ENCODE measurements at places on chromosomes 2 and 18. TPM values are rescaled to one million over a fixed set of nuclear protein-coding genes. Genes with fewer than 3 reads are reported as not detected.

GRCh38 chr18:54888933-54889332 lies 60.7 kb downstream of the RAB27B start:
- H3K4me1 ChIP-seq = no peaks in the 10 kb centered on the region
- H3K36me3 ChIP-seq = no peaks in the 10 kb centered on the region
- DNase-seq = no peak
- no peak overlapping the region for H3K4me3 ChIP-seq
- H3K27ac ChIP-seq = no peak overlapping the region

- no peaks in the 10 kb centered on the region for H3K36me3 ChIP-seq
- no peak overlapping the region for H3K4me3 ChIP-seq
- no peaks in the 10 kb centered on the region for H3K4me1 ChIP-seq
- peaks cover 3% of the 10 kb centered on the region for H3K27me3 ChIP-seq
- DNase-seq = no peak
- H3K27ac ChIP-seq = no peak overlapping the region
Observed at GRCh38 chr2:60535685-60536312, 17.7 kb downstream of the BCL11A start.

GRCh38 chr18:70414315-70414900 lies 125.6 kb downstream of the SOCS6 start:
- H3K27ac ChIP-seq = no peak overlapping the region
- no peak overlapping the region for H3K4me3 ChIP-seq
- H3K4me1 ChIP-seq = no peaks in the 10 kb centered on the region
- no peaks in the 10 kb centered on the region for H3K36me3 ChIP-seq

SLC35F5 gene
- 32.9 TPM for total RNA-seq

DNA sequence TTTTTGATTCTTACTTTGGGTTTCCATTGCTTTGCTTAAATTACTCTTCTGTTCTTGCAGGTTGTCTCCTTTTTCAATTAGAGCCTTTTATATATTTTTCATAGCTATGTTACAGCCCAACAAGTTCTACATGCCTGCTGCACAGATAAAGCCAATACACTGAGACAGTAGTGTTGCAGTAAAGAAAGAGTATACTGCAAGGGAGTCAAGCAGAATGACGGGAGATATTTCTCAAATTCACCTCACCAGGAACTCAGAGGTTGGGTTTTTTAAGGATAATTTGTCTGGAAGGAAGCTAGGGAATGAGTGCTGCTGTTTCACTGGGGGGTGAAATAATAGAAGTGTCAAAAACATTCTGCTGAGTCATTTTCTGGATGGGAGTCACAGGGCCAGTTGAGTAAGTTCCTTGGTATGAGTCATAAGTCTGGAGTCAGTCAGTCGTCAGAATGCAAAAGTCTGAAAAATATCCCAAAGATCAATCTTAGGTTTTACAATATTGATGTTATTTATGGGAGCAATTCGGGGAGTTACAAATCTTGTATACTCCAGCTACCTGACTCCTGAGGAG lies 193.0 kb upstream of the RGPD4 start:
- H3K27me3 ChIP-seq = no peaks in the 10 kb centered on the region
- H3K36me3 ChIP-seq = no peaks in the 10 kb centered on the region
- no peak overlapping the region for H3K4me3 ChIP-seq
- no peaks in the 10 kb centered on the region for H3K4me1 ChIP-seq
- H3K27ac ChIP-seq = peak overlapping the region; percentile 41

CELF4 gene
- not detected for total RNA-seq

DNA sequence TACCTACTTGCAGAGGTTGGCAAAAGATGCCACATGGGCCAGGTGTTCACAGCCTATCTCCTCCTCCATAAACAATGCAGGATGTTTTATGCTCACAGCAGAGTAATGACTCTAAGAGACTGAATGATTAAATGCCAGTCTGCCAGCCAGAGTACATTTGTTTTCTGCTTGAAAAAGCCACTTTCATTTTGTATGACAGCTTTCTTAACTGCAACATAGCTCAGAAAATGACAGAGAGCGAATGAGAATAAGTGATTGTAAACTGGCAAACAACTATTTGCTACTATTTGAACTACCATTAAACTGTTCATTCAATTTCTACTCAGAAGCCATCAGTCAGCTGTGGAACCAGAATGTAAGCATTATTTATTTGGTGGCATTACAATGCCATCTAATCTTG lies 50.6 kb upstream of the DCC start:
- no peaks in the 10 kb centered on the region for H3K4me1 ChIP-seq
- no peak for DNase-seq
- no peak overlapping the region for H3K27ac ChIP-seq
- no peak overlapping the region for H3K4me3 ChIP-seq
- no peaks in the 10 kb centered on the region for H3K36me3 ChIP-seq
- H3K27me3 ChIP-seq = no peaks in the 10 kb centered on the region

DNA sequence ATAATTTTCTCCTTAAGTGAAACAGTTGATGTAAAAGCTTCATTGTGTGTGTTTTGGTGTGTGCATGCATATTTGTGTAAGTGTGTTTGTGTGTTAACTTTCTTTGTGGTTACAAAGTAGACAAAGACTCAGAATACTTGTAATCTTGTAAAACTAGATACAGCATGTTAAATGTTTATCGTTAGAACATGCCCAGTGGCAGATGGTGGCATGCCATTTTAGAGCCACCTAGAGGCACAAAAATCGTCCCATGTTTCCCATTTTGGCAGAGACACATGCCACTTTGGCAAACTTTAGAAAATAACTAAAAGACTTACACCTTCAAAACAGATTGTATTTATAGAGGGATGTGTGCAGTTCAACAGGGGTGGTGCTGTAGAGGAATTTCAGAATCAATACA lies 224.1 kb downstream of the LRP1B start:
- H3K36me3 ChIP-seq = no peaks in the 10 kb centered on the region
- H3K27ac ChIP-seq = no peak overlapping the region
- H3K4me3 ChIP-seq = no peak overlapping the region
- H3K4me1 ChIP-seq = no peaks in the 10 kb centered on the region

SPEG gene
- total RNA-seq = 6.0 TPM

DNA sequence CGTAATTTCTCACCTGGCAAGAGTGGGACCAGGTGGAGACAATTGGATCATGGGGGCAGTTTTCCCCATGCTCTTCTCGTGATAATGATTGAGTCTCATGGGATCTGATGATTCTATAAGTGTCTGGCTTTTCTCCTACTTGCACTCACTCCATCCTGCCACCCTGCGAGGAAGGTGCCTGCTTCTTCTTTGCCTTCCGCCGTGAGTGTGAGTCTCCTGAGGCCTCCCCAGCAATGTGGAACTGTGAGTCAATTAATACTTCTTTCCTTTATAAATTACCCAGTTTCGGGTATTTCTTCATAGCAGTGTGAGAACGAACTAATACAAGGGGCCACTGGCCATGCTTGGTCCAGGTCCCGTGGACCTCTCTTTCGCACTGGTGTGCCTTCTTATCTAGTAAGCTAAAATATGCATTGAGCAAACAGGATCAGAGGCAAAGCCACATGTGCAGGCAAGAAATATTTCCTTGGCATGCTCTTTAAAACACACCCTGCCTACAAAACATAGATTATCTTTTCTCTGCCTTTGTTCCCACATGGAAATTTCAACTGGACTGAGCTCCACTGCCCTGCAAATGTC lies 821.1 kb downstream of the TRIB2 start:
- H3K36me3 ChIP-seq = no peaks in the 10 kb centered on the region
- no peak for DNase-seq
- H3K4me3 ChIP-seq = no peak overlapping the region
- no peaks in the 10 kb centered on the region for H3K4me1 ChIP-seq
- no peak overlapping the region for H3K27ac ChIP-seq

AGXT gene
- total RNA-seq = 0.18 TPM

TRIM54 gene
- total RNA-seq = not detected

EHD3 gene
- total RNA-seq = not detected

- no peaks in the 10 kb centered on the region for H3K4me1 ChIP-seq
- H3K27me3 ChIP-seq = peaks cover under 1% of the 10 kb centered on the region
- no peak for DNase-seq
- no peak overlapping the region for H3K4me3 ChIP-seq
- no peak overlapping the region for H3K27ac ChIP-seq
Observed at GRCh38 chr2:109264595-109265328, 135.8 kb downstream of the SH3RF3 start.

GRCh38 chr18:10038268-10038667 lies 124.5 kb downstream of the VAPA start:
- H3K27me3 ChIP-seq = peaks cover 18% of the 10 kb centered on the region
- no peaks in the 10 kb centered on the region for H3K4me1 ChIP-seq
- H3K27ac ChIP-seq = no peak overlapping the region
- H3K4me3 ChIP-seq = no peak overlapping the region

LRATD1 gene
- total RNA-seq = 7.3 TPM

All from K562 (cell line).